Right forelimb (tissue), 1 donor: ENCODE measurements at places on chromosomes 4 and X.

GRCh38 chr4:24745172-24745895 is 50.0 kb upstream of the SOD3 start:
- DNase-seq, result no peak

DNA sequence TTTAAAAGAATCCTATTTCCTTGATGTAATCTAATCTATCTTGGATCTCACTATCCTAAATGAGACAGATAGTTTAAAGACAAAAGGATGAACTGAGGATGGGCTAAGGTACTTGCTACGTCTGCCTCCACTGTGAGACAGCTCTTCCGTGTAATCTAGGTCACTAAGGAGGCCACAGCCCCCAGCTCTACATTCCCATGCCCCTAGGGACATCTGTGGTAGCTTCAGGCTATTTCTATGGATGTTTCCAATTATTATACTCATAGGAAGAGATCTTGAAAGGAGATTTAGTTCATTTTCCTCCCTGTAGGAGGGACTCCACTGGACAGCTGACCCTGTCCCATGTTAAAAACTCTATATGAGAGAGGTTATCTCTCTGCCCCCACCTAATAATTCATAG is 140.8 kb upstream of the TRPC5 start:
- DNase-seq, result no peak

DNA sequence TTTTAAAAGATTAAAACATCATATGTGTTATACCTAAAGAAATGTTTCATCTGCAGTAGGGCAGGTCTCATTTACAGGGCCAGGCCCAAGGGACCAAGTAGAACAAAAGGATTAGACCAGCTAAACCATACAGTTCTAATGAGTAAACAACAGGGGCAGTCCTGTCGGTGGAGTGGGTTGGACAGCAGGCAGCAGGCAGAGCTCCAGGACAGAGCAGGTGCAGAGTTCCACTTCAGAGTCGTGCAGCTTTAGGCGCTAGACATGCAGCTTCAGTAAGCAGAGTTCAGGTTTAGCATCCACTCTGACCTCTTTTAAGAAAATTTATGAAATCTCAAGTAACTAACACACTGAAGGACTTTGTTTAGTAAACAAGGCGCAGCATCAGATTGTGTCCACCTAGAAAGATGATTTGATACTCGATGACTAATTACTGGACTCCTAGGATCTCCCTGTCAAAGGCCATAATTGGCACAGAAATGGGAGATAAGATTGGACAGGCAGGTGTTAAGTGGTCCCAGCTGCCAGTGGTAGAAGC is 487.7 kb upstream of the INTU start:
- no peak for DNase-seq

DNA sequence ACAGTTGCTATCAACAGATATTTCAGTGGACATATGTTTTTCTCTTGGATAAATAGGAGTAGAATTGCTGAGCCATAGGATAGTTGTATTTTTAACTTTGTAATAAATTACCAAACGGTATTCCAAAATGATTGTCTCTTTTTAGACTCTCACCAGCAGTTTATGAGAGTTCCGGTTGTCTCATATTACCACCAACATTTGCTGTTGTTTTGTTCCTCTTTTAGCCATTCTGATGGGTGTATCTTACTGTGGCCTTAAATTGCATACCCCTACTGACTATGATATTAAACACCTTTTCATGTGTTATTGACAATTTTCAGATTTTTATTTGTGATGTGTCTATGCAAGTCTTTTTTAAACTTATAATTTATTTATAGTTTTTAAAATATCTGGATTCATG is 39.7 kb downstream of the SNX25 start:
- DNase-seq, result no peak

DNA sequence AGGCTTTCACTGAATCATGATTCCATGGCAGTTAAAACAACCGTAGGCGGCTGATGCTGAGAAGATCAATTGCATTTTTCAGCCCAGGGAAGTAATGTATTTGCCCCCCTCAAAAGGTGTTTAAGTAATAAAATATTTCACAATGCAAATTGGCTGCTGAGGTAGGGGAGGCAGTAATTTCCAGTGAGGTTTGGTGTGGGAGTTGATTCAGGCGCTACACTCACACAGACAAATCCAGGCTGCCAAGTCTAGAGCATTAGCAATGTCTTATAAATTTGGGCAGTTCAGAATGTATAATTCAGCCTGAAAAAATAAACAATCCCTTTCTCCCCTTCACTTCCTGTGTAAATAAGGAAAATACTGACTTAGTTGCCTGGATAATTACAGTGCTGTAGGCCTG is 461.7 kb downstream of the IDS start:
- no peak for DNase-seq

- no peak for DNase-seq
Measured at GRCh38 chrX:64894454-64895038, 81.7 kb downstream of the ZC4H2 start.

DNA sequence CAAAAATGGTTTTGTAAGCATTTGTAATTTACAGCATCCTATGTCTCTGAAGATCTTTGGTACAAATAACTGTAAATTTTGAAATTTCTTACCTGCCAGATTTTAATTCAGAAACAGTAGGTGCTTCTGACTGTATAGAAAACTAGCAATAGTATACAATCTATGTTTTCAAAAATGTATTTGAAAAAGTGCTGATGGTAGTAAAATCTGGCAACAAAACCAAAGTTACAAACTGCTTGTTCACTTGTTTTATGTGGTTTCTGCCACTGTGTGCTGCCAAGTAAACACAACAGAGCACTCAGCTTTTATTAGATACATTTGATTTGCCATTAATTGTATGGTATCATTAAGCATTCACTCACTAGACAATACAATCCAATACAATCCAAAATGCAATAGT is 206.1 kb downstream of the CPE start:
- no peak for DNase-seq

GRCh38 chr4:34323549-34324320 is 1920.6 kb downstream of the ARAP2 start:
- DNase-seq, result no peak

DNA sequence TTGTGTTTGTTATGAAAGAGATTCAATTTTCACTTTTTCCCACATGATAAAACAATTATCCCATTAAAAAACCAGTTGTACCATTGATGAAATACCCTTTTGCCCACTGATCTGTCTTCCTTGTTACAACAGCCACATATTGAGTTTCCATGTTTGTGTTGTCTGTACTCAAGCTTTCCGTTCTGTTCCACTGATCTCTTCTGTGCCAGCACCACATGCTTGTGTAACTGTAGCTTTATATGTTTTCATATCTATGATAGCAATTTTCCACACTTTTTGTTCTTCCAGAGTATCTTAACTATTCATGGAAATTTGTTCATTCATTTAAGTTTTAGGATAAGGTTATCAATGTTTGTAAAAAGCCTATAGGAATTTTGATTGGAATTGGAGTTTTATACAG is 24.3 kb upstream of the RELL1 start:
- no peak for DNase-seq

DNA sequence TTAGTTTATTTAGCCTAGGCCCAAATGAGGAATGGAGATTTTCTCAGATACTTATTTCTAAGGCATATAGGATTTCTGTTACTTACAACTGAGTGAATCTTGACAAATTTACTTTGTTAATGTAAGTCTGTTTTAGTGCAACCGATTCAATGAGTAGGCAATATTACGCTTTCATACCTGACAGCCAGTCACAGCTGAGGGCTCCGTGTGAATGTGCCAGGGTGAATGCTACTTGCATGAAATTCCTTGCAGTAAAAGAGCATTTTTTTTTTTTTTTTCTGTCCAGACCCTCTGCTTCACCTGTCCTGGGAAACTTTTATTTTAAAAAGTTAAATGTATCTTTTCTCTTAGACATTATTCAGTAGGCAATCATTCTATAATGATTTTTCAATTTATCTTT is 1100.0 kb downstream of the FAT4 start:
- DNase-seq, result no peak

GRCh38 chr4:62399242-62399641 is 1199.1 kb downstream of the ADGRL3 start:
- no peak for DNase-seq

DNA sequence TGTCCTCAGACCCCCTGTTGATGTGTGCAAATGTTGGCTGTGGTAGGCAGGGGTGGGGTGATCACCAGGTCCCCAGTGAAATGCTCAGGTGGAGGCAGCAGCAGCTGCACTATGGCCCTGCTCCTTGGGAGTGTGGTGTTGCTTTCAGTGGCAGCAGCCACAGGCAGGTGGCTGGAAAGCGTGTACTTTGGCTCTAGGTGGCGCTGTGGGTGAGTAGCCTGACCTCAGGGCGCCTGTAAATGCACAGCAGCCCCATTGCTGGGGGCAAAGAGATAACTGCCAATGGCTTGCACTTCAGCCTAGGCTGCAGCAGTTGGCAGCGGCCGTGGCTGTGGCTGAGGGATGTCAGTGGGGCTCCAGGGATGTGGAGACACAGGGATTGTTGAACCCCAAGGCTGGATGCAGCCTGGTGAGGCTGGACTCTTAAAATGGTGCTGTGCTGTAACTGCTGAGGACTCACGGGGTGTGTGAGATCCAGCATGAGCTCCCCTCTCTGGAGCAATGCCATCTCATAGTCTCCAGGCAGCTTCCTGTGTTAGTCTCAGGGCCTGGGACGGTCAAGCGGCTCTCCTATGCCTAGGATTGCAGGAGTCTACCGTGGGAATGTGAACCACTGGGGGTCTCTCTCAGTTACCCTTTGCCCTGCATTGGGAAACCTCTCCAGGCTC is 421.7 kb upstream of the HTR2C start:
- no peak for DNase-seq

DNA sequence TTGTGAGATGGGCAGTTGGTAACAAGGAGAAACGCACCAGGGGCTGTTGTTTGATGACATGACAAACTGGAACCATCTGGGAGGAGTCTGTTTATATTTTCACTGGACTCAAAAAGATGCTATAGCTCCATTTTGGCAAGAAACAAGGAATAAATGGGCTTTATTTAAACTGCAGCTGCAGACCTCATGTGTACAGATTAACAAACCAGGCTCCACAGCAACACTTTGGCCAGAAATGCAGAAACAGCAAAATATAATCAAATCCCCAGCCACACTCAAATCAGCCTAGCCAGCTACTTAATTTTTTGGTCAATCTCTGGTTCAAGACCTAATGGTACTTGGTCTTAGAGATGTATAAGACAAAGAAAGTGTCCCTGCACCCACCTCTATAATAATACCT is 52.7 kb downstream of the ASB9 start:
- DNase-seq, result no peak

DNA sequence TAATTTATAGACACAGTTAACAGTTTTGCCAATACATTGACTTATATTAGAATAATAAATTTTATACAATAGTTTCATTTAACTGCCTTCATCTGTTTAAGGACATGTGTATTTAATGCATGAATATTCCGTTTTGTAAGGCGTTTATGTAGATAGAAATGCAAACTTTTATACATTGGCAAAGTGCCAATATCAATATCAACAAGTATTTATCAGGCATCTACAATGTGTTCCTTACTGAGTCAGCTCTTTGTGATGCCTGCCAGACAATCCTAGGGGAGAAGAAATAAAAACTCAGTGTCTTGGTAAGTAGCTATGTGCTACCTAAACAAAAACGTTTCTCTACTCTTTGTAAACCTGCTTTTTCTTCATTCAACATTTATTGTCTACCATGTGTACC is 1142.2 kb downstream of the C4orf33 start:
- DNase-seq, result no peak

GRCh38 chr4:14877246-14878225 is 124.7 kb upstream of the CPEB2 start:
- no peak for DNase-seq

DNA sequence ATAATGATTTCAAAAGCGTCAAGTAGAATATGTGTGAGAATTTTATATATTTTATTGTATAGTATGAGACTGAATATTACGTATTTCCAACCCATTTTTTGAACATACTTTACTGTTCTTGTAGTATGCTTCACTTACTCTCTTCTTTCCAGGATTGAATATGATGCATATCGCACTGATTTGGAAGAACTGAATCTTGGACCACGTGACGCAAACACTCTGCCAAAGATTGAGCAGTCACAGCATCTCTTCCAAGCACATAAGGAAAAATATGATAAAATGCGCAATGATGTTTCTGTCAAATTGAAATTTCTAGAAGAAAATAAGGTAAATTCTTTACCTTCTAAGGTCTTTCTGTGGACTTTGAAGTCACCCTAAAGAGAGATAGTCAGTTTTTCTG is 48.1 kb upstream of the FHDC1 start:
- no peak for DNase-seq

DNA sequence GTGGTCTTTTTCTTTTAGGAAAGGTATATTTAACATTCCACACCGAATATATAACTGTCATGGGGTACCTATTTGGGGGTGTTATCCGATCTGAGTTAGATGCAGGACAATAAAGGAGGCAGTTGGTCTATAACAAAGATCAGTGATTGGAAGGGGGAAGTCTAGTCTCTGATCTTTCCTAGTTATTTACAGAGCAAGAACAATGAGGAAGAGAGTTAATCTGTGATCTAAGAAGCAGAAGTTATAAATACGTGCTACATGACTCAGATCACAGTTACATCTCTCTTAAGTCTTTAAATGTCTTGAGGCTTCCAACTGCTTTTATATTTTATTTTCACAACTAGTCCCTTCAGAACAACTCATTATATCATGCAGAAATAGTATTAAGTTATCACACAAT is 33.2 kb upstream of the ARMCX4 start:
- no peak for DNase-seq

GRCh38 chr4:169128902-169129301 is 118.8 kb upstream of the CBR4 start:
- DNase-seq, result no peak

GRCh38 chrX:38561951-38562719 is 793 bp downstream of the TSPAN7 start:
- DNase-seq, result peak; percentile 46

DNA sequence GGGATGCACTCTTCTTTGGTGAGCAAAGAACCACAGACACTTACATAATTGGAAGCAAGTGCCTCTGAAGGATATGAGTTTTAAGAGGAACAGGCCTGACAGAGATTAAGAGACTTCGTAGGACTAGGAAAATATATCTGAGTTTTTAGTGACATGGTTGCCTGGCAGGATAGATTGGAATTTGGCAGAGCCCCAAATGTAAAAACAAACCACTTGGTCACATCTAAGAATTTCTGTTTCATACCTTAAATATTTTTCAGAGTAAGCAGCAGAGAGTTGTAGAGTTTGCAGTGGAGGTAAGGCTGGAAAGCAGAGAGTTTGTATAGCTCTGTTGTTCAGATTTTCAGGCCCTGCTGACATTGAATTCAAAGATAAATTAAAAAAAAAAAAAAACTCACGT is 150.1 kb upstream of the MAGEB2 start:
- DNase-seq, result no peak

GRCh38 chrX:118346258-118347094 is 570 bp downstream of the WDR44 start:
- DNase-seq, result no peak
